ENCODE measurements at places on chromosomes 7 and 10.

DNA sequence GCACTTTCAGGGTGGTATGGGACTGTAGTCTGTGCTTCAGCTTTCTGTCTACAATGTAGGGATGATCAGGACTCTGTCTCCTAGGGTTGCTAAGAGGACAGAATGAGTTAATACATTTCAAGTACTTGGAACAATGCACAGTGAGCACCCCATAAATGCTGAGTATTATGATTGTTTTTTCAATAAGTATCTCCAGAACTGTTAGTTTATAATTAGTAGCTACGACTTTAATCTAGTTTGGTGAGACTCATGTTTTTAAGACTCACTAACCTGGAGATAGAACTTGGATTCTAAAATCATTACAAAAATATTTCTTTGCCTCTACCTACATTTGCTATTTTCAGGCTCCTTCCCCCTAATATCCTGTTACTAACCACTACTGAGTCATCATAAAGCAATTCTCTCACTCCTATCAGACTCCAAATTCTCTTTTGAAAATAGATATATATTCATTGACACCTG is 95.3 kb downstream of the CPED1 start:
- DNase-seq, result no peak

DNA sequence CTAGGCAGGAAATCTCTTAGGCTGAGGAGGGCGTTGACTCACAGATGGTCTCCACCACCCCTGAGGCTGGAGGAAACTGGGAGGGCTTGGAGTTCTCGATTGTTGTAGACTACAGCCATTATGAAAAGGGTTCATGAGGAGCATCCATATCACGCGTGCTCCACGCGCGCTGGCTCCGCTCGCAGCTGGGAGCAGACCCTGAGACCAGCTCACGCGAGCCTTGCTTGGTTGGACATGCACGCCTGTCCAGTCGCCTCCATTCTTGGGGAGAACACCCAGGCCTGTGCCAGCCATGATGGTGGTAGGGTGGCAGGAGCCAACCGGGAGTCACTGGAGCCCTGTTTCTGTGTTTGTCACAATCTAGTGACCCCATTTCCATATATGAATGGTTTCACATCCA is 139.1 kb downstream of the TCERG1L start:
- DNase-seq, result no peak

GRCh38 chr10:43666552-43666951 is 17.9 kb upstream of the ZNF32 start:
- no peak for DNase-seq

DNA sequence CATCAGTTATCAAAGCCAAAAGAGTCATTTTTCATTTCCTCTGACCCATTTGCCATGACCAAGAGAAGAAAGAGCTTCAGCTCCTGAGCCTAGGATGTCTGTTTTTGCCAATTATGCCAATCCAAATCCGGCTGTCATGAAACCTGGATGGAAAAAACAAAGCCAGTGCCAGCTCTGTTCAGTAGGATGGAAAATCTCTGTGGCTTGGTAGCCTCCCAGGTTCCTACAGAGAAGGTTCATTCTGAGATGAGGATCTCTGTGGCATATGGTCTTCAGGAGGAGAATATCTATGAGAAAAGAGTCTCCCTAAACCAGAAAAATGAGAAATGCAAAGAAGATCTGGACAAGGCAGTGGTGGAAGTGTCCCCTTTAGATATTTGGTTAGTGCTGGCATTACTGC is 475.4 kb downstream of the CNTNAP2 start:
- no peak for DNase-seq

DNA sequence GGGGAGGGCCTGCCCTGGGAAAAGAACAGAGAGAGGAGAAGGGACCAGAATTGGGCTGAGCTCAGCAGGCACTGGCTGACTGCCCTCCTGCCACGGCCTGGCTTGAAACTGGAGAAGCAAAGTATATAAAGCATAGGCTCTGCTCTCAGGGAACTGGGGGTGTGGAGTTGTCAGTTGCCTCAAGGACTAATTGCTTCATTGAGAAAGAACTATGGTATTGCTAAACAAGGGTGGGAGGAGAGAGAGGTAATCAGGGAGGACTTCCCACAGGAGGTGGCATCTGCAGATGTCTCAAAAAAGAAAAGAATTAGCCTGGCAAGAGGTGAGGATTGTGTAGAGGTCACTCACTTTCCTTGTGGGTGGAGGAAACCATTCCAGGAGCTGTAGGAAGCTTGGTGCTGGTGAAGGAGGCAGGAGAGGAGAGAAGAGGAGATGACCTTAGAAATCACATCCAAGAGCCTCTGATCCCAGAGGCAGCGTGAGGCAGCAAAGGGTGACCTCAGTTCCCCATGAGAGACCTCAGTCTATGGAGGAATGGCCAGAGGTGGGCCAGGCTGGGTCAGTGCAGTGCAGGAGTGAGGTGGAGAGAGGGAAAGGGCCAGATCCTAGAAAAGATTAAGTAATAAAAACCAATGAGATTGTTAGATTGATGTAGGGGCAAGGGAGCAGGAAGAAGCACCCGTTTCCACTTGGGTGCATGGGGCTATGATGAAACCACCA is 2.4 kb downstream of the PILRB start:
- no peak for DNase-seq

- DNase-seq, result no peak
Measured at GRCh38 chr10:103806395-103807187, 48.8 kb downstream of the SH3PXD2A start.

DNA sequence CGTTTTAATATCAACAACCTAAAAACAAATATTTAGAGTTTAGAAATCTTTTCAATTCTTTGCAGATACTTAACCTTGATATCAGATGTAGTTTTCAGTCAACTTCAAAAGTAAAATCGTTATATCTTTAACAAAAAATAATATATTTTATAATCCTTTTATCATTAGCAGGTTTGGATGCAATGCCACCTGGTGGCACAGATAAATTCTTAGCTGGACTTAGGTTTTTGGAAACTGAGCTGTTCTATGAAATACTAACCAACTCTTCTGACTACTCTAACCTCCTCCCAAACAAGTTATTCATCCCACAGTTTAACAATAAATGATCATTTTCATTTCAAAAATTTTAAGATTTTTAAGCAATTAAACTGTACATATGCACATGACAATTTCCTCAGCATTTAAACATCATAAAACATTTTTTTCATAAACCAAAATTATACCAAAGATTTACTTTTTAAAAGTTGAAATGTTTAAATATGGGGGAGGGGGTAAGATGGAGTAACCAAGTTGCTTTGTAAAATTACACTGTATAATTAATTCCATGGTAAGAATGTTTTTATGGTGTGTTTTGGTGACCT is 56.9 kb downstream of the HIBADH start:
- DNase-seq, result no peak

DNA sequence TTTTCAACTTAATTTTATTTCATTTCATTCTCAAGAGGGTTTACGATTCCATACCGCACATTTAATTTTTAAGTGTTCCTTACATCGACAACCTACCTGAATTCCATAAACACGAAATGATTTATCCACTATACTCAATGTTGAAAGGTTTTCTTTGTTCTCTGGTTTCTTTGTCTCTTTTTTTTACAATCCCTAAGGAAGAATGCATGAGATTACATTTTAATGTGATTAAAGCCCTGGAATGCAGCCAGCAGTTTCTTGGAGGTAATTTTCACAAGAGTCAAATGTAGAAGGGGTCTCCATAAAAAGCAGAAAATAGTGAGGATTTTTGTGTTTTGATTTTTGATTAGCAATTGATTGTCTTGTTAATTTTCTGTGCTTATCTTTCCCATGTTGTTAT is 59.2 kb upstream of the ADCY1 start:
- DNase-seq, result no peak

DNA sequence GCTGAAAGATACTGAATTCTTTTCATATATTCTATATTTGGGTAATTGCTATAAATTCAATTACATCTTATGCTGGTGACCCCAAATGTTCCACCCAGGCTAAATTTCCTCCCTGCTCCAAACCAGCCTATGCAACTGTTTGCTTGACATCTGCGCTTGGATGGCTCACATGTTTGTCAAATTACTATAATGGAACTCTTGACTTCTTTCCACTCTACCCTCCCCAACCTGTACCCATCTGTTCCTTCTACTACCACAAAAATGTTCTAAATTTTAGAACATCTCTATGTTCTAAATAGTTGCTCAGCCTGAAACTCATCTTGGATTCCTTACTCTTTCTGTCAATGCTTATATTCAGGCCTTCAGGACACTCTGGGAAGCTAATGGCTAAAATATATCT is 249.9 kb upstream of the SMIM30 start:
- DNase-seq, result no peak

DNA sequence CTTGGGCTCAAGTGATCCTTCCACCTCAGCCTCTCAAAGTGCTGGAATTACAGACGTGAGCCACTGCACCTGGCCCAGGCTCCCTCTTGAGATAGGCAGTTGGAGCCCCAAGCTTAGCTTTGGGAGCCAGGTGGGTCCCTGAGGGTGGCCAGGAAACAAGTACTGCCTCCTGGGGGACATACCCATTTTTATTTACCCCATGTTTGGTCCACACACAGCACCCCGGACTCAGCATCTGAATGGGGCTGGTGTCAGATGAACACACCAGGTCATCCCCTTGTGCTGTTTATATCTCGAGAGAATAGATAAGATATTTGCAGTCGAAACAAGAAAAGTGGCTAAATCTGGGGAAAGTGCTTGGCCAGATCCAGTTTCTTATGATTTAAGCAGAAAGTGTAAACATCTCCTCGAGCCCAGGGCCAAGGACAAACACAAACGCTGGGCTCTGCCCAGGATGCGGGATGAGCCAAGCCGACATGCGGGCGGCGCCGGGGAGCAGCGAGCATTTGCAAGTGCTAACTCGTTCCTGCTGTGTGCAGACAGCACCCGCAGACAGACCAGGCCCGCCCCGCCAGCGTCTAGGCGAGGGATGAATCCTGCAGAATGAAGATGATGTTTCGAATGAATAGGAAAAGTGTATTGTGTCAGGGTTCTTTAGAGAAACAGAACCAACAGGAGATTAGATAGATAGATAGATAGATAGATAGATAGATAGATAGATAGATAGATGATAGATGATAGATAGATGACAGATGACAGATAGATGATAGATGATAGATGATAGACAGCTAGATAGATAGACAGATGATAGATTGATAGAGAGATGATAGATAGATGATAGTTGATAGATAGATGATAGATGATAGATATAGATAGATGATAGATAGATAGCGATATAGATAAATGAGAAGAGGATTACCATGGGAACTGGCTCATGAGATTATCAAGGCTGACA is 44.4 kb upstream of the OCM2 start:
- no peak for DNase-seq

DNA sequence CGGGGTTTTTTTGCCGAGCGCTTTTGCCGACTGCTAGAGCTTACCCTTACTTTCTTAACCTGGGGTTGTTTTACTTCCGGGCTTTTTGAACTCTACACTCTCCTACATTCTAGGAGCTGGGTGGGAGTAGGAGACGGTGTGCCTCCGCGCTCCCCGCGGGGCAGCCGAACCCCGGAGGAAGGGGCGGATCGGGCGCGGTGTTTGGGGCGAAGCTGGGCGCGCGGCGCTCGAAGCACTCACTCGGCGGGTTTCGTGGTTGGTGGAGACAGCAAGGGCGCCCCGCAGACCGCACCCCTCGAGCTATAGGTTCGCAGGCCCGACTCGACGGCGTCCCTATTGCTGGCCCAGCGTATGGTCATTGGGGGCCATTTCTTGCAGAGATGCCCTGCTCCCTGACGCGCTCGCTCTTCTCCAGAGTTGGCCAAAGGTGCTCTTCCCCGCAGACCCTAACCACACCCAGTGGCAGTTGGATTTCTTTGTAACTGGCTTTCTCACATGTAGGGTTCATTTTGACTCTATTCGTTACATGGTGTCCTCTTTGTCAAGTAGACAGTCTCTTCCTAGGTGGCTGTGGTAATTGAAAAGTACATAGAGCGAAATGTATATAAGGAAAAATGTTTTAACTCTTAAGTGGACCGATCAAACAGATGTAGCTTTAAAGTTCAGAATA is 364 bp downstream of the ZNF518A start:
- peak; percentile 84 for DNase-seq

DNA sequence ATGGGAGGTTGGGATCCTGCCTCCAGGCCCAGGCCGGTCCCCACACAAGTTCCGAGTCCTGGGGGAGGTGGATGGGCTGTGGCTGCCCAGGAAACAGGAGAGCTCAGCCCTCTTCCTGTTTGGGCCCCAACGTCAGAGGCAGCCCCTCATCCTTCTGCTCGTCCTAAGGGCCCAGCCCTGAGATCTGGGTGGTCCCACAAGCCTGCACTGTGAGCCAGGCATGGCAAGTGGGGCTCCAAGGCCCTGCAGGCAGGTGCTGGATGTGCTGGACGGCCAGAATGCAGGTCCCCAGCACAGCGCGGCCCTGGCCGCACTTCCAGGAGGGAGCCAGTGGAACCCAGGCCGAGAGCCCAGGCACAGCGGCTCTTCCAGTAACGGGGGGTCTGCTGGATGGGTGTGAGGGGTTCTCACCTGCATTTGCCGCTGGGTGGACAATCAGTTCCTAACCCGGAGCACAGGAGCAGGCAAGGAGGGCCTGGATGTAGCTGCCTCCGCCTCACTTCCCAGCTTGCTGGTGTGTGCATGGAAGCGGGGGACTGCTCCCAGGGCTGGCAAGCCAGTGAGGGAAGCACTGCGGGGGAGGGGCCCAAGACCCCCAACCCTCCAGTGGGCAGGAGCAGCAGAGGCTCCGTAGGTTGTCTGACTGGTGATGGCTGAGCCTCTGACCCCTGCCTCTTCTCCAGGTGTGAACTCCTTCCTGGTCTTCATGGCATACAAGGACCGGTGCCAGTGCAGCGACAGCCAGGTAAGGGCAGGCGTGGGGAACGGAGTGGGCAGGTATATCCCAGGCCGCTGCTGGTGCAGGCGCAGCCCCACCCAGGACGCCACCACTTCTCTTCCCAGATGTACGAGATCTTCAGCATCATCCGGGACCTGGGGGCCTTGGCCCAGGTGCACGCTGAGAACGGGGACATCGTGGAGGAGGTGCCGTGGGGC is 9.7 kb downstream of the DPYSL4 start:
- no peak for DNase-seq

DNA sequence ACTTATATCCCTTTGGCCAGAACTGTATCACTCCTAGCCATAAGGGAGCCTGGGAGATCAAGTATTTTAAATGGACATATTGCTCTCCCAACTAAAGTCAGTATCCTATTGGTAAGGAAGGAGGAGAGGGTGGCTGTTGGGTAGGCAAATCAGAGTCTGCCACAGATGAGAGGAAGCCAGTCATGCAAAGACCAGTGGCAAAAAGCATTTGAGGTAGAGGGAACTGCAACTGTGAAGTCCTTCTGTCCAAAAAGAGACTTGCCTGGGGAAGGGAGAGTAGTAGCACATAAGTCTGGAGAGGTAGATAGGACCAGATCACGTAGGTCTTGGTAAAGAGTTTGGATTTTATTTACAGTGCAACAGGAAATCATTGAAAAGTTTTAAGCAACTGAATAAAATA is 8.8 kb upstream of the CCNJ start:
- peak; percentile 16 for DNase-seq

- no peak for DNase-seq
Measured at GRCh38 chr7:150631084-150631826, 930 bp downstream of the GIMAP6 start.

- no peak for DNase-seq
Measured at GRCh38 chr7:1637155-1637554, 32.9 kb upstream of the ELFN1 start.

- no peak for DNase-seq
Measured at GRCh38 chr10:112678581-112678980, 231.6 kb downstream of the VTI1A start.
